ENCODE measurements at places on chromosomes 3 and 15.

- no peak for DNase-seq
These were observed 19.8 kb upstream of the SMAD6 start for GRCh38 chr15:66682246-66682645.

DNA sequence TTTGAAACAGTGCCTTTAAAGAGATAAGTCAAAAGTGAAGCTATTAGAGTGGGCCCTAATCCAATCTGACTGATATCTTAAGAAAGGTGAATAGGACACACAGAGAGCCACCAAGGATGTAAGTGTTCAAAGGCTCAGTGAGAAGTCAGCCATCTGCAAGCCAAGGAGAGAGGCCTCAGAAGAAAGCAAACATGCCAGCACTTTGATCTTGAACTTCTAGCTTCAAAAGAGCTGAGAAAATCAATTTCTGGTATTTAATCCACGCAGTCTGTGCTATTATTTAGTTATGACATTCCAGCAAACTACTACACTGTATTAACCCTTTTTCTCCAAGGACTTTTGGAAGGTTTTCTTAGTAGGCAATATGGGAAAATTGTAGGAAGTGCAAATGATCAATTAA lies 95.7 kb downstream of the LRRC3B start:
- no peak for DNase-seq

- DNase-seq = no peak
These were observed 89.1 kb downstream of the EBLN2 start for GRCh38 chr3:73150369-73151130.

DNA sequence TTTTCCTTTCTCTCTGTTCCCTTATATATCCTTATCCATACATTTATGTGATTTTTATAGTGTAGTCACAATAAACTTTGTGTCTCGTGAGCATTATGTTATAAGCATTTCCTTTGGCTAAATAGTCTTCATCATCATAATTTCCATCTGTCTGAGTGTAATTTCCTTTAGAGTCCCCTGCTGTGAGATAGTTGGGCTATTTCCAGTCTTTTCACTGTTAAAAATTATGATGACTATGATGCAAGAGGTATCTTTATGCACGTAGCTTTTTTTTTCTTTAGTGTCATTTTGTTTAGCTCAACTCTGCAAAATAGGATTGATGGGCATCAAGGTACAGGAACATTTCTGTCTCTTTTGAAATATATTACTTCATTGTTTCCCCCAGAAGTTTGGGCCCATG lies 26.9 kb upstream of the CA12 start:
- no peak for DNase-seq

DNA sequence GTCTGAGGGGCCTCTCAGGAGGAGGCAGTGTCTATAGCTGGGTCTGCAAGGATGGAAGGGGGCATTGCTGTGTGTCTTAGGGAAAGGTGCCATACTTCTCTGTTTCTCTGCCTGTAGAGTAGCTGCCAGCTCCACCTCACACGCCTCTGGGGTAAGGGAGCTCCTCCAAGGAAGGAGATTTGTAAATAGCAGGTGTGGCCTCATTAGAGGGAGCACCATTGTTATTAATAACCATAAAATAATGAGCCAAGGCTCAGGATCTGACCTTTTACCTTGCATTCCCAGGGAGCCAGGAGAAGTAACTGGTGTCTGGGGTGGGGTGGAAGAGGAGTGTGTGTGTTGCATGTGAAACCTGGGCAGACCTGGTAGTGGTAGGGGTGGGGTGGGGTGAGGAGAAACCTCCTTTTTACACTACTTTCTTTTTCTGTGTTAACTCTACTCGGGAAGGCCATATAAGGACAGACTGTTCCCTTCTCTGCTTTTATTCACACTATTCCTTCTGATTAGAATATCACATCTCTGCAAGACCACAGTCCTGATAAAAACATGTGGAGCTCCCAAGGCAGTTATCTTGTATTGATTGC lies 2.2 kb upstream of the C15orf39 start:
- no peak for DNase-seq

DNA sequence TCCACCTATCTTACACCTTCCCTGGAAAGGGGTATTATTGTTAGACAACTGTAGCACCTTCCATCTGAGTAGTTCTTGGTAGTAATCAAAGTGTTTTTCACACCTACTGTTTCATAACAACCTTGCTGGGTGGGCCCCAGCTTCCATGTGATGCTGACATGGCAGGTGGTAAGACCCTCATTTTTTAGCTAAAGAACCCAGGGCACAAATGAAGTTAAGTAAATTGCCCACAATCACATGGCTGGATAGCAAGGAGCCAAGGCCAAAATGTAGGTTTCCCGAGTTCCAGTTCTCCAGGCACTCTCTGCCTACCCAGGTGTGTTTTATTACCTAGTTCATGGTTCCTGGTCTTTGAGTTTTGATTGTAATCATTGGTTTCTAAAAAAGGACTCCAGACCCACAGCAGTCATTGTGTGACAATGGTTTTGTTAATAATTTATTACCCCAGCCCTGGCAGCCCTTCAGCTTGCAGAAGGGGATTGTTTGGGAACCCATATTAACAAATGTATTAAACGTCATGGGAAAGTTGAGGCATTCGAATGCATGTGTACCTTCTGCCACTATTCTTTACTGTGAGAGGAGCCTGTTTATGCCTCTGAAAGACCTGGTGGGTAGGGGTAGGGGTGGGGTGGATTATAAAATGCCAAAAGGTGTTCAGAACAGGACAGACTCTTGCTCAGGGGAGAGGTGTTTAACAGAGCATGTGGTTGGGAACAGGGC lies 222.2 kb upstream of the BHLHE40 start:
- DNase-seq = no peak
